Stimulated activated CD8-positive, alpha-beta memory T cell treated with anti-CD3 and anti-CD28 coated beads, Interleukin-12 subunit alpha, Interleukin-12 subunit beta, amount 100 ng/mL, for 4 hours (primary cell): ENCODE measurements at places on chromosomes 6 and 20.

GRCh38 chr6:30643656-30644055 is 3.3 kb upstream of the C6orf136 start:
- no peak for DNase-seq

DNA sequence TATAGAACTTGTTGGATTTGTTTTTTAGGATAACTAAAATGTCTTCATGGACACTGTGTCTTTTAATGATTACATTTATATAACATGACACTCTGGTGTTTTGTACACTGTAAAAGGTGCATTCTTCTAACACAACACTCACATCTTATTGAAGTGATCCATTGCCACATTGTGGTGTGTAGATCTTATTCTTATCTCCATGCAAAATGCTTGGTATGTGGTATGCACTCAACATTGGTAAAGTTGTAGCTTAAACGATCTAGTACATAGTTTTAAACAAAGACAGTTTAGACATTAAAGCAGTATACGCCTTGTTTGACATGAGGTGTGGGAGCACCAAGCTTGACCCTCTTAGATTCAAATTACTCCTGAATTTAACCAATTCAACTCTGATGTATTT is 84.7 kb downstream of the SASH1 start:
- no peak for DNase-seq

- no peak for DNase-seq
These were observed 447.3 kb upstream of the CITED2 start for GRCh38 chr6:139821676-139822223.

- no peak for DNase-seq
These were observed 77.4 kb downstream of the FIG4 start for GRCh38 chr6:109768485-109768884.

DNA sequence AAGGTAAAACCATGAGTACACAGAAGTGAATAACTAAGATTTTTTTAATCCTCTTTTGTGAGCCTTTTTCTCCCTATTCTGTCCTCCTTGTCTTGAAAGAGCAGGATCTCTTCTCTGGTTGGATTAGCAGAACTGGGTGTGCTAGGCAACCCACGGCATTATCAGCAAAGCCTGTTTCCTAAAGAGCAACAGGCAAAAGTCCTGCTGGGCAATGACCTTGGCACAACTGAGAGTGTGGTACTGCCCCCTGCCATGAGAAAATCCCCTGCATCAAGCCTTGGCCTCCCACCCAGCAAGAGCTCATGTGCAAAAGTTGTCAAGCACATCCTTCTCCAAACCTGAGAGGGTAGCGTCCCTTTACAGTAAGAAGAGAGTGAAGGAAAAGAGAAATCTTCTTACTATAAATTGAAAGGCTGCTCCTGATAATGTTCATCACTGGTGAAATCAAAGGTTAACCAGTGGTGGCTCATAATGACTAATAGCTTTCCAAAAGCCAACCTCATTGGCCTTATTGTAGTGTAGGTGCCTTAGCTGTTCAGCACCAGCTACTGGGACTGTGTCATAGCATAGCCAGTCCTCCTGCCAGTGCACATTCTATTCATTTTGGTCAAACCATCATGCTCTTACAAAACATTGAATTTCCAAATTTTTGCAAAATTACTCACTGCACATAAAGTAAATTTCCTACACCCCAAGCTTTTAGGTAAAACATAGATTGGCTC is 17.1 kb downstream of the KIF6 start:
- no peak for DNase-seq

DNA sequence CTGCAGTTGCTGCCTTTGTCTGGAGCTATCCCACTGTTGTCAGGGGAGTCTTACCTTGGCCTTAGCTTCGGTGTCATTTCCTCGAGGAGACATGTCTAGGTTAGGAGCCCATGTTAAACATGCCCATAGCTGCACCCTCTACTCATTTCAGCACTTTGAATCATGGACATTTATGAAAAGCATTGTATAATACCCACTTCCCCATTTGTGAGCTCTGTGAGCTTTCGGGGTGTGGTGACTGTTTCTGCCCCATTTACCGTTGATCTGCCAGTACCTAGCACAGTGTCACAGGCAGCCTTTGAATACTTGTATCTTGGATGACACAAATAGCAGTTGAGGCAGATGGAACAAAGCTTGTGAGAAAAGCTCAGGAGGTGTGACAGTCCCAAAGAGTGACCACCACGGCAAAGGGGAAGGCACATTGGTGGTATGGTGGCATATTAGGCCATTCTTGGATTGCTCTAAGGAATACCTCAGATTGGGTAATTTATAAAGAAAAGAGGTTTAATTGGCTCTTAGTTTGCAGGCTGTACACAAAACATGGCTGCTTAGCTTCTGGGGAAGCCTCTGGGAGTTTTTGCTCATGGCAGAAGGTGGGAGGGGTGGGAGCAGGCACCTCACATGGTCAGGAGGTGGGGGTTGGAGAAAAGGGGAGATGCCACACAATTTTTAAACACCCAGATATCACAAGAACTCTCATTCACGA is 42.0 kb downstream of the JARID2 start:
- DNase-seq = no peak

- no peak for DNase-seq
These were observed 26.6 kb downstream of the ZHX3 start for GRCh38 chr20:41290804-41291389.

GRCh38 chr6:116090251-116090650 is 10.4 kb upstream of the NT5DC1 start:
- DNase-seq = no peak

DNA sequence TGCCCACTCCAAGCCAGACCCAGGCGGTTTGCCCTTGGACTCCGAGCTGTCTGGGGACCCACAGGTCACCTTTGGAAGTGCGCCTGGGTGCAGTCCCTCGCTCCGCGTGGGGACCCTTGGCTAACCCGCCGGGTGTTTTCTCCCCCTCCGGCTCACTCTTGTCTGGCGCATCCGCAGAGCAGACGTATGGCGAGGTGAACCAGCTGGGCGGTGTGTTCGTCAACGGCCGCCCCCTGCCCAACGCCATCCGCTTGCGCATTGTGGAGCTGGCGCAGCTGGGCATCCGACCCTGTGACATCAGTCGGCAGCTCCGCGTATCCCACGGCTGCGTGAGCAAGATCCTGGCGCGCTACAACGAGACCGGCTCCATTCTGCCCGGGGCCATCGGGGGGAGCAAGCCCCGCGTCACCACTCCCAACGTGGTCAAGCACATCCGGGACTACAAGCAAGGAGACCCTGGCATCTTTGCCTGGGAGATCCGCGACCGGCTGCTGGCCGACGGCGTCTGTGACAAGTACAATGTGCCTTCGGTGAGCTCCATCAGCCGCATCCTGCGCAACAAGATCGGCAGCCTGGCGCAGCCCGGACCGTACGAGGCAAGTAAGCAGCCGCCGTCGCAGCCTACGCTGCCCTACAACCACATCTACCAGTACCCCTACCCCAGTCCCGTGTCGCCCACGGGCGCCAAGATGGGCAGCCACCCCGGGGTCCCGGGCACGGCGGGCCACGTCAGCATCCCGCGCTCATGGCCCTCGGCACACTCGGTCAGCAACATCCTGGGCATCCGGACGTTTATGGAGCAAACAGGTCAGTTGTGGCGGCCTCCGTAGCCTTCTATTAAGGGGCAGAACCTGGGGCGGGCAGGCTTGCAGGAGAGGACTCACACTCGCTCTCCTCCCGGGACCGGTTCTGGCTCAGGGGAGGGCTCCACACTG is 1.1 kb downstream of the PAX1 start:
- DNase-seq = no peak

DNA sequence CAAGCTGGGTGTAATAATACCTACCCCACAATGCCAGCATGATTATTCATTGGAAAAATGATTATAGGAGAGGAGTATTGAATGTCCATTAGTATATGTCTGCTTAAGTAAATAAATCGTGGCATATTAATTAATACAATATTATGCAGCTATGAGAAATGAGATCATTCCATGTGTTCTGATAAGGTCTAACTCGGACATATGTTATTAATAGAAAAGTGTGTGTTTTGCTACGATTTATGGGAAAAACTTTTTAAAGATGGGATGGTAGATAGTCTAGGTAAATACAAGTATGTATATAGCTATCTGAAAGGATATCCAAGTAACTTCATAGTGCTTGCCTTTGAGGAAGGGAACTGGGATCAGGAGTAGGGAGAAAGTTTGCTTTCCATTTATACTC is 61.5 kb upstream of the CDKAL1 start:
- DNase-seq = no peak

- no peak for DNase-seq
These were observed at the start of gene VIP for GRCh38 chr6:152750694-152751093. Gene VIP (plus strand): TSS chr6:152750797. CDS start chr6:152752178, 1,381 bp downstream.

- DNase-seq = no peak
These were observed 181.9 kb downstream of the TMEM200A start for GRCh38 chr6:130547723-130548122.

GRCh38 chr6:7604506-7604905 is 14.5 kb downstream of the SNRNP48 start:
- DNase-seq = no peak

DNA sequence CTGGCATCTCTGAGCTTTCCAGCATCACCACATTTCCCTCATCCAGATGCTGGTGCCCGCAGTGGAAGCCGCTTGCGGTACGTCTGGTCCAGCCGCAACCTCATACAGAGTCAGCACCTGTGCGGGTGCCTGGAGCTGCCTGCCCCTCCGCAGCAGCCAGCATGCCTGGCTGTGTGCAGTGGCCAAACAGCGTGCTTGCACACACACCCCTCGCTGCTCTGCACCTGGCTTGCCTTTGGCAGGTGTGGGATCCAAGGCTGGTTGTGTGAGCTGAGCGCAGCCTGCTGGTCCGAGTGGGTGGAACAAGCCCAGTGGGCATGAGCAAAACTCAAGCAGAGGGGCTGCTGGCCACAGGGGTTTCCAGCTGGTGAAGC is 3.1 kb upstream of the HINT3 start:
- DNase-seq = no peak

DNA sequence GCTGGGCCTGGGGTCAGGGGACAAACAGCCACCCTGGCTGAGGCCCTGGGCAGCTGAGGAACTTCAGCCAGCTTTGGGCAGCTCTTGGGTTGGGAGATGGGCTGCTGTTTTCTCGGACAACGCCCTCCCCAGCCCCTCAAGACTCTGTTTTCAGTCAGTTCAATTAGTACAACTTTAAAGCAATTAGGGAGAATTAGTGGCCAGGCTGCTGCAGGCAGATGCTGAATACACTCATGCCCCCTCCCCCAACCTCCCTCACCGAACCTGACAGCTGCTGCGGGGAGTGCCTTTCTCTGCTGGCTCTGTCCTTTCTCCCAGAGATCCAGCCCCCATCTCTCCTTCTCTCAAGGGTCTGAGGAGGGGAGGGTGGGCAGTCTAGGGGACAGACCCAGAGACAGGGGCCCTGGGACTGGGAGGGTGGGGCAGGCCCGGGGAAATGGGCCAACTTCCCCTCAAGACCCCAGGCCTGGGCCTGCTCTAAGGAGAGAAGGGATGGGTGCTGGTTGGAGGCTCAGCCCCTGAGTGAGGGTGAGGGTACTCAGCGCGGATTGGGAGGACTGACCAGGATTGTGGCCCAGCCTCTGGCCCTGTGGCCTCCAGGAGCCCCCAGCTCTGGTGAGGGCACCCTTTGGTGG is 17.8 kb upstream of the MYT1 start:
- no peak for DNase-seq

GRCh38 chr6:29667158-29667557 is 10.3 kb downstream of the MOG start:
- DNase-seq = no peak

GRCh38 chr6:25388776-25389175 is 109.6 kb downstream of the CARMIL1 start:
- DNase-seq = no peak

GRCh38 chr6:36912030-36912454 is 26.3 kb downstream of the C6orf89 start:
- no peak for DNase-seq
